ENCODE measurements at places on chromosomes 5 and 9. TPM values are rescaled to one million over a fixed set of nuclear protein-coding genes. Genes with fewer than 3 reads are reported as not detected.

The SPINK9 gene
- total RNA-seq, result not detected

The GRIA1 gene
- not detected for total RNA-seq

The TAF11L3 gene
- not detected for total RNA-seq

The SPATA24 gene
- 5.5 TPM for total RNA-seq

The RPL7A gene
- 1,104 TPM for total RNA-seq

The PDZD2 gene
- total RNA-seq, result 0.10 TPM

DNA sequence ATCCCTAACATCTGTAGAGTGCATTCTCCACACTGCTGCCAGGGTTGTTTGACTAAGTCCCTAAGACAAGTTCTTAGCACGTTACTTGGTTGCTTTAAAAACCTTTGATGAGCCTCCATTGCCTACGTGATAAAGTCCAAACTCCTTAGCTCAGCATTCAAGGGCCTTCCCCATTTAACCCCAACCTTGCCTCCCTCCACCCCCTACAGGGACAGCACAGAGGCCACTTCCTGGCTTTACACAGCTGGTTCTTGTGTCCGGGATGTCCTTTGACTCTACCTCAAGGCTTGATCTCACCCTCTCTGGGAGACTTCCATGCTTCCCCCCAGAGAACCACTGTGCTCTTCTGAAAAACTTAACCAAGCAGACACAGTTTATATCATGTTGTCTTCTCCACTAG, 29.4 kb downstream of the FAM240B start:
- no peak for DNase-seq

DNA sequence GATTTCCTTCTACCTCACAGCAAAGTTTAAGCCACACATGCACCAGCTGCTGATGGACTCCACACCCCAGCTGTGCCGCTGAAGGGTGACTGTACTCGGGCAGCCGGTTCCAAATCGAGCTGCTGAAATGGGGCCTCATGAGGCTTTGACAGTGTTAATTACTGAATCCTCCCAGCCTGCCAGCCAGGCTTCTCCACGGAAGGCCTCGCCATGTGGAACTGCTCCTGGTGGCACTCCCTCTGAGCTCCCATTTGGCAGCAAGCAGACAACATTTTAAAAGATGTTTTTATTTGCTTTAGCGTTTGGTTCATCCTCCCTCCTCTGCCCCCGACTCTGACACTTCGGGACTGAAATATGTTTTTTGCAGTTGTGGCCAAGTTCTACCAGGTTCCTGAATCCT, 479.4 kb upstream of the MPDZ start:
- no peak for DNase-seq

GRCh38 chr9:70398145-70398556, 16.3 kb downstream of the KLF9 start:
- DNase-seq, result no peak

DNA sequence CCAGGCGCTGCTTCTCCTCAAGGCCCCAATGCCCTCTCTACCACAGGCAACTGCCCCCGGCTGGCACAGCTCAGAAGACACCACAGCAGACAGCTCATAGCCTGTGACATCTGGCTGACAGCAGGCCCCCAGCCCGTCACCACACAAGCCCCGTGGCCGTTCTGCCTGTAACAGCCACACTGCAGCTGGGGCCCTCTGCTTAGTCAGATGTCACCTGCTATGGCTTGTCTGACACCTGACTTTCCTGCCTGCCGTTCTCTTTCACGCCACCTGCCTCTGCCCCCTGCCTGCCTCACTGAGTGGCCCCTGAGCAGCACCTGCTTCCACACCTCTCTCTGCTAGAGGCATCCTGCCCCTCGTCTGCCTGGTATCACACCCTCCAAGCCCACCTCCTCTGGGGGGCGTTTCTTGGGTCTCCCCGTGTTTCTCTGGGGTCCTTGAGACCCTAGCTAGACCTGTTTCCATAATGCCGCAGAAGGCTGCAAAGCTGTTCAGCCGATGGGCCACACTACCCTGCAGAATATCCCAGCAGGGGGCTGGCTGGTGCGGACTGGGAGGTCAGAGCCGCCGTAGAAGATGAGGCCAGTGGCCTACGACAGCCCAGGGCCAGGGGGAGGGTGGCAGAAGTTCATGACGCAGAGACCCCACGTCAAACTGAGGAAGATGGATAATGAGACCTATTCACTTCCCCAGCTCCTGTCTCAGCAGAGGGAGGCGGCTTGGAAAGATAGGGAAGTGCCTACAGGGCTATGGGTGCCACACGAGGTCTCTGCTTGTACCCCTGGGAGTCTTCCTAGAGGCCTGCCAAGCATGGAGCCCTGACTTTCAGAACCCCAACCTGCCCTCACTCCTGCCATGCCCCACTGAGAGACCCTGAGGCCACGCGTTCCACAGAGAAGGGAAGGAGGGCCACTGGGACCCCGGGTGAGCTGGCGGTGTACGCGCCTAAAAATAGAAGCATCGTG, 95.1 kb downstream of the ZNF354C start:
- DNase-seq, result no peak

GRCh38 chr9:81430727-81431126, 258.6 kb downstream of the TLE1 start:
- no peak for DNase-seq

- DNase-seq, result no peak
These were observed 260.9 kb upstream of the TUT7 start for GRCh38 chr9:86614871-86615849.

GRCh38 chr5:167355346-167355745, 936.1 kb upstream of the WWC1 start:
- DNase-seq, result no peak
